RPMI8226 (cell line): ENCODE measurements at places on chromosomes 7 and 10.

DNA sequence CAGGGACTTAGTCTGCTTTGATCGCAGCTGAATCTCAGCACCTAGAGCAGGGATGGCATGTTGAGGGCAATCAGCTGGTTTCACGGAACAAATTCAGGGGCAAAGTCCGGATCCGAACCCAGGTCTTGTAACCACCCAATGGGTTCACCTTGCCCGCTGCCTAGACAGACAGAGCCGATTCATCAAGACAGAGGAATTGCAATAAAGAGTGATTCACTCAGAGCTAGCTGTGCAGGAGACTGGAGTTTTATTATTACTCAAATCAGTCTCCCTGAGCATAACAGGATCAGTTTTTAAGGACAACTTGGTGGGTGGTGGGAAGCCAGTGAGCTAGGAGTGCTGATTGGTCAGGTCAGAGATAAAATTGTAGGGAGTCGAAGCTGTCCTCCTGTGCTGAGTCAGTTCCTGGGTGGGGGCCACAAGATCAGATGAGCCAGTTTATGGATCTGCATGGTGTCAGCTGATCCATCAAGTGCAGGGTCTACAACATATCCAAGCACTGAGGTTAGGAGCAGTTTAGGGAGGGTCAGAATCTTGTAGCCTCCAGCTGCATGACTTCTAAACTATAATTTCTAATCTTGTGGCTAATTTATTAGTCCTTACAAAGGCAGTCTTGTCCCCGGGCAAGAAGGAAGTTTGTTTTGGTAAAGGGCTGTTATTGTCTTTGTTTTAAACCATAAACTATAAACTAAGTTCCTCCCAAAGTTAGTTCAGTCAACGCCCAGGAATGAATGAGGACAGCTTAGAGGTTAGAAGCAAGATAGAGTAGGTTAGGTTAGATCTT, 43.5 kb upstream of the CHST3 start:
- DNase-seq = no peak

- DNase-seq = no peak
Observed at GRCh38 chr7:35380739-35381224, 126.9 kb upstream of the TBX20 start.

GRCh38 chr7:121504482-121504881, 108.4 kb upstream of the FAM3C start:
- DNase-seq = no peak

GRCh38 chr7:44767912-44768627, 19.4 kb downstream of the ZMIZ2 start:
- DNase-seq = peak; percentile 90

DNA sequence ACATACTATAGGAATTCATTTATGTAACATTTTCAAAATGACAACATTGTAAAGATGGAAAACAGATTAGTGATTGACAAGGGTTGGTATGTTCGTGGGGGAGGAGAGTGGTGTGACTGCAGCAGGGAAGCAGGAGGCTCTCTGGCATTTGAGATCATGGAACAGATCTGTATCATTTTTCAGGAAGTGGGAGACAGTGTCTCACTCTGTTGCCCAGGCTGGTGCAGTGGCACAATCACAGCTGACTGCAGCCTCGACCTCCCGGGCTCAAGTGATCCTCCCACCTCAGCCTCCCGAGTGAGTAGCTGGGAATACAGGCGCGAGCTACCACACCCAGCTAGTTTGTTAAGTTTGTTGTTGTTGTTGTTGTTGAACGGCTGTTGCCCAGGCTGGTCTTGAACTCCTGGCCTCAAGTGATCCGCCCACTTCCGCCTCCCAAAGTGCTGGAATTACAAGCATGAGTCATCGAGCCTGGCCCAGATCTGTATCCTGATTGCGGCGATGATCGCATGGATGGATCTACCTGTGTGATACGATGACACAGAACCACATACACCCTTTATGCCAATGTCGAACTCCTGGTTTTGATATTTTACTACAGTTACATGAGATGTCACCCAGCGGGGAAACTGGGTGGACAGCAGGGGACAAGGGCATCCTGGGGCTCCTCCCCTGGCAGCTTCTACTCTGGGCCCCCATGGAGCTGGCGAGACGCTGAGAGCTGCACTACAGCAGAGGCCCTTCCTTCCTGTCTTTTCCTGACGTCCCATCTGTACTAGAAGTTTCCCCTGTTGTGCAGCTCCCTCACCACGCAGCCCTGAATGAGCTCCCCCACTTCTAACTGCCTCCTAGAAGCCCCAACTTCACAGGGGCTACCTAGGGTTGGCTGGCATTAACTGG, 12.3 kb upstream of the CYTH3 start:
- no peak for DNase-seq

DNA sequence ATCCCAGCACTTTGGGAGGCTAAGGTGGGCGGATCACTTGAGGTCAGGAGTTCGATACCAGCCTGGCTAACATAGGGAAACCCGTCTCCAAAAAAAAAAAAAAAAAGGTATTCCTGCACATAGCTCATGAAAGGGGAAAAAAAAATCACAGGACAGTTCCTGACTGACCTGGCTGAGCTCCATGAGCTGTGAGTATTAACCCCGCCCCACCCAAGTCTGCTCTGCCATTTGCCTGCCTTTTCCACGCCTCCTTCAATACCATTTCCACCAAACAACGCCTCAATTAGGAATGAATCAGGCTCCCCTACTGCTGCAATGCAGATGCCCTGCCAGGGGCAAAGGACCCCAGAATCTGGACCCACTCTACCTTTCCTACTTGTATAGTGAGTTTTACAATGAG, 55.0 kb downstream of the PDIA4 start:
- no peak for DNase-seq

- no peak for DNase-seq
Observed at GRCh38 chr10:65313406-65313805, 1612.4 kb upstream of the LRRTM3 start.

GRCh38 chr7:38187794-38188440, 9.9 kb downstream of the STARD3NL start:
- DNase-seq = no peak

DNA sequence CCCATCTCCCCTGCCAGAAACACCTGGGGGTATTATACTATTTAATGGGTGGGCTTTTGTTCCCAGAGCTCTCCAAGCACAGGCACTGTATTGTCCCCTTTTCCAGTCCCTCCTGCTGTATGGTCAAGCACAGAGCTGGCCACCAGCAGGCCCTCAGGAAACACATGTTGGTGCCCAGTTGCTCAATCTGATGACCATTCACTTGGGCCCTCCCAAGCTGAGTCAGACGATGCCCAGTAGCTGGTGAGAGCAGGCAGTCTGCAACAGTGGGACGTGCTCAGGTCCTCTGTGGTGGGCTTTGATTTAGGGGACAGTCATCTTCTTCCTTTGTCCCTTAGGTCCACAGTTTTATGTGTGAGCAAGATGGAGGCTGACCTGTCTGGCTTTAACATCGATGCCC, 11.8 kb downstream of the SFXN2 start:
- DNase-seq = no peak

DNA sequence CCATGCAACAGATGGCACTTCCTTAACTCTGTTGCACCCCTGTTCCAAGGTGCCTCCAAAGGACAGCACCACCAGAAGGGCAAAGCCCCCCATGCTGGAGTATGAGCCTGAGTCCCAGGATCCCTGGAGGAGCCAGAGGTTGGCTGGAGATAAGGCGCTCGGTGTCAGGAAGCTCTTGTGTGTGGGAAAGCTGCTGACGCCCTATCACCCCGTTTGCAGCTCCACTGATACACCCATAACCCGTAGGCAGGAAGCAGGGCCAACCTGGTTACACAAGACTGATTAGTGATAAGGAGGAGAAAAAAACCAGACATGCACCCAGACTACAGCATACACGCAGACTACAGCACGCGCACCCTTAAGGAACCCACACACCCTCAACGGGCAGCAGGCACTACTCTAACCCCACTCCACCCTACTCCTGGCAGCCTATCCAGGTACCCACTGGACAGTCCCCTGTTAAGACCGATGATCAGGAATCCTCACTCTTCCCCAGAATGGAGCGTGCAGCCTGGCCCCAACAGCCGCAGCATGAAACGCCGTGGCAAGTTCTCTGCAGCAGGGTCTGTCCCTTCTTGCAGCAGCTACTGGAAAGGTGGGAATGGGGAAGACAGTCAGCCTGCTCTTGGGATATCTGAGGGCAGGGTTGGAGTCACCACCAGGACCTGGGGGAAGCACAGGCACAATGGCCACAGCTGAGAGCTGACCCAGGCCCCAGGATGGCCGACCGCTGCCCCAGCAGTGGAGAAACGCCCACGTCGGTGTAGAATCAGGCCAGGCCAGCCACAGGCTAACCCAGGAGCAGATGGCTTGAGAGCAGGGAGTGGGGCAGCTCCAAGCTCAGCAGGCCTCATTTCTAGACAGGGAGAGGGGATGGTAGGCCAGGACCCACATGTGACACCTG, 38.3 kb upstream of the TUBB8 start:
- no peak for DNase-seq

GRCh38 chr10:20740120-20740519, 157.0 kb downstream of the NEBL start:
- no peak for DNase-seq

- DNase-seq = peak; percentile 70
Observed at GRCh38 chr7:43721193-43721806, 8.0 kb downstream of the COA1 start.

DNA sequence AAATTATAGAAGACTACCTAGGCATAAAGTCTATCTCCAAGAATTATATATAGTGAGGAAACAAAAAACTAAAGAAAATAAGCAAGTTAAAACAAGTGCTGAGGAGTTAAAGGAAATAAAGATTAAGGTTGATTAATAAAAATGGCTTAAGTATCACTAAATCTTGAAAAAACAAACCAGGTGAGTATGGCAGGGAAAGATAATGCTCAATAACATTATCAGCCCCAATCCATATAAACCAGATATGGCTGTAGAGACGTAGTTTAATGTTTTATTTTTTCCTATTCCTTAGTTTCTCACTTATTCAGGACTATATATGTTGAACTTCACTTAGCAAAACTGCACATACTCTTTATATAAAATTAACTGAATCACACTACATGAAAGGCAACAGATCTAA, 4.4 kb downstream of the WASL start:
- no peak for DNase-seq

DNA sequence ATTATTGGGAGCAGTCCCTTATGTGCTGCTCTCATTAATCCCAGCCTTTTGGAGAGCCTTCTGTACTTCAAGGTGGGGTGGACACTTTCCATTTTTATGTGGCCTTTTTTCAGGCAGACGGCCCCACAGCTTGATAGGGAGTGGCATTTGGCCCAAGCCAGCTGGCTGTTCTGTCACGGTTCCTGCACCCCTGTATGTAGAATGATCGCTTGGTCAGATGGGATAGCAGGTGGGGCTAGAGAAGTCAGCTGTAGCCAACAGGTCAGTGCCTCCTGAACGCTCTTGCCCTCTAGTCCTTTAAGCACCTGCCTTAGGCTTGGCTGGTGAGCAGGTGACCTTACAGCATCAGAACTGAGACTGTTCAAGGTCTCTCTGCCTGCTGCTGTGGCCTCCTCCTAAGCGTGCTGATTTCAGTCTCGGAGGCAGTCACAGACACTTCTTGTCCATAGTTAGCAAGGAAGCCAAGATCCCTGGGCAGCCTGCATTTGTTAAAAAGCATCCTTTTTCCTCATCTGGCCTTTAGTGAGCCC, 95.3 kb downstream of the LRRC4 start:
- DNase-seq = no peak

DNA sequence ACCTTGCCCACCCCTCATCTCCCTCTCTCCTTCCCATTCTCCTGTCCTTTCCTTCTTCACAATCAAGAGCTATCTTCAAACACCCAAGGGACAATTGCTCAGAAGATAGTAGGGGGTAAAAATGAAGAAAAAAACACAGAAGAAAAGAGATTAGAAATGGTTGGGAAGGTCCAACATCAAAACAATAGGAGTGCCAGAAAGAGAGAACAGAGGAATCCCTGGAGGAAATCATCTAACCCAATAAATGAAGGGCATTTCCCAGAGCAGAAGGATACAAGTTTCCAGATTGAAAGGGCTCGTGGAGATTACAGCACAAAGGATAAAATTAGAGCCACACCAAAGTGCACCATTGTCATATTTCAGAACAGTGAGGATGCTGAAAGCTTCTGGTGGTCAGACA, 145.6 kb downstream of the OAT start:
- DNase-seq = no peak

DNA sequence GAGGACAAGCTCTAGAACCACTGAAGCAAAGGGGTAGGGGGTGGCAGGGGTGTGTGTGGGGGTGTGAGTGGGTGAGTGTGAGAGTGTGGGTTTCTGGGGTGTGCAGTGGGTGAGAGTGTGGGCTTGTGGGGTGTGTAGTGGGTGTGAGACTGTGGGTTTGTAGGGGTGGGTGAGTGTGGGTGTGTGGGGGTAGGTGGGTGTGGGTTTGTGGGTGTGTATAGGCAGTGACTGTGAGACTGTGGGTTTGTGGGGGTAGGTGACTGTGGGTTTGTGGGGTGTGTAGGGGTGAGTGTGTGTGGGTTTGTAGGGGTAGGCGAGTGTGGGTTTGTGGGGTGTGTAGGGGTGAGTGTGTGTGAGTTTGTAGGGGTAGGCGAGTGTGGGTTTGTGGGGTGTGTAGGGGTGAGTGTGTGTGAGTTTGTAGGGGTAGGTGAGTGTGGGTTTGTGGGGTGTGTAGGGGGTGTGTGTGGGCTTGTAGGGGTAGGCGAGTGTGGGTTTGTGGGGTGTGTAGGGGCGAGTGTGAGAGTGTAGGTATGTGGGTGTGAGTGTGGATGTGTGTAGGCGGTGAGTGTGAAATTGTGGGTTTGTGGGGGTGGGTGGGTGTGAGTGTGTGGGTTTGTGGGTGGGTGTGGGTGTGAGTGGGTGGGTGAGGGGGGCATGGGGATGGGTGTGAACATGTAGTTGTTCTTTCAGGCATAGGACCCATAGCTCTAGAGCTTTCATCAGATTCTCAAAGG, 8.8 kb downstream of the NOS3 start:
- DNase-seq = no peak

DNA sequence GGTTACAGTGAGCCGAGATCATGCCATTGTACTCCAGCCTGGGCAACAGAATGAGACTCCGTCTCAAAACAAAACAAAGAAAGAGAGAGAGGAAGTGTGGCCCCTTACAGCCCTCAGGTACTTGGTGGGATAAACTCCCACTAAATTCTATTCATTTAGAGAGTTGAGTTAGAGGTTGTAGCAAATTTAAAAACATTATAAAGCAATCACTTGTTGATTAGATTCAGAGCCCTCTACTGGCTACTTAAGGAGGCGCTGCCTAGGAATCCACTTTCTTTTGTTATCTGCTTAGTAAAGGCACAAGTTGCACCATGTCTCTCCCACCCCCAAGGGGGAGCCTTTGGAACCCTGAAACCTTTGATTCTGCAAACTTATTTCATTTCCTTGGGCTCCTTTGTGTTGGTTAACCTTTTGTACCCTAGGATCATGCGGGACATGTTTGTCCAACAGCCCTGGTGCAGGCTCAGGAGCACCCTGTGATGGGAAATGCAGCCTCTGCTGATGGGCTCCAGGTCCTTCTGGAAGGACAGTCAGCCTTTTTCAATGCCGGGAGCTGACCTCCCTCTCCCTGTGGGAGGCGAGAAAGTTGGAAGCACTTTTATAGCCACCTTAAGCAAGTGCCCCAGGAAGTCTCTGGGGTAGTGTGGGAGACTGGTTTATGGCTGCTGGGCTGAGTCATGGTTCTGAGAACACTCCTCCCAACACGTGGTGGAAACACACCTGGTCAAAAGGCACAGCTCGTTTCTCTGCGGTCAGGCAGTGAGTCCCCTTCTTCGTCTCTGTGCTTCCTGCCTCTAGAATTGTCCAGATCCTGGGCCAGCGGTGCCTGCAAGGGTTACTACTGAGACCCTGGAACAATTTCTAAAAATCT, 2.3 kb downstream of the HKDC1 start:
- DNase-seq = peak; percentile 88
